Stimulated activated CD4-positive, alpha-beta T cell treated with anti-CD3 and anti-CD28 coated beads, Interleukin-4, amount 100 ng/mL, for 1 hour (primary cell): ENCODE measurements at places on chromosomes 3 and 15.

DNA sequence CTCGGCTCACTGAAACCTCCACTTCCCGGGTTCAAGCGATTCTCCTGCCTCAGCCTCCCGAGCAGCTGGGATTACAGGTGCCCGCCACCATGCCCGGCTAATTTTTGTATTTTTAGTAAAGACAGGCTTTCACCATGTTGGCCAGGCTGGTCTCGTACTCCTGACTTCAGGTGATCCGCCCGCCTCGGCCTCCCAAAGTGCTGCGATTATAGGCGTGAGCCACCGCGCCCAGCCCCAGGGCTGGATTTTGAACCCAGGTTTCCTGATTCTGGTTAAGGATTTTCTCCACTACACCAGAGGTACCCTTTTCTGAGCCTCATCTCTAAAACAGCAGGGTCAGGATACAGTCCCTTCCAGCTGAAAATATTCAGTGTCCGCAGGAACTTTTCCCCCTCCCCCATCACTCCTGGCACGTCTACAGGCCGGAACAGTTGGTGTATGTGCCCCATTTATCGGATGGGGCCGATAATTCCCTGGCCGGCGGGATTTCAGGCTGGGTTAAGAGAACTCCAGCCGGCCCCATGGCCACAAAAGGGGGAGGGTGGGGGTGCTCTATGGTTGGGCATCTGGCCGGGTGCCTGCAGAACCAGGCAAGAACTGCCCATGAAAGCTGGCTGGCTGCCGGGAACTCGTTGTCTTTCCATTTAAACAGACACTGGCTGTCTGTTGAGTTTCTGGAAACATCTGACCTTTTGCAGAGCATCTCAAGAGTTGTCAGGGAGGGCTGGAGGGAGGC is 26.8 kb upstream of the SEMA4B start:
- DNase-seq: no peak

- DNase-seq: no peak
Measured at GRCh38 chr15:34301058-34301457, 36.5 kb downstream of the SLC12A6 start.

DNA sequence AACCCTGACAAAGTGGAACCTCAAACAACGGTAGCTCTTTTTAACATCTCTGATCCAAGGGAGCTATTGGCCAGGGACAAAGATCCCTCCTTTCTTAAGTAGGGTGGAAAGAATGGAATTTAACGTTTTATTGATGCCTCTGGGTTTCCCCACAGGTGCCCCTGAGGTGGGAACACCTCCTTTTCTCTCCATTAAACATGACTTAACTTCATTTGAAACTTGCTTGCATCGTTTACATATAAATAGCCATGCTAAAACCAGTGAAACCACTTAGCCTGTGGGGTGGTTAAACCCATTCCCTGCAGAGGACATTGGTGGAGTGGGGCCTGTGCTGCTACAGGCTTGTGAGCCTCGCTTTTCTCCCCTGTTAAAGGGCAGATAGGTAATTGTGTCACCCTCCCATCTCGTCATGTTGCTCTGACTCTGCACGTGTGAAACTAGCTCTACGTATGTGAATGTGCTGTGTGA is 9.7 kb downstream of the CGNL1 start:
- DNase-seq: no peak

- DNase-seq: no peak
Measured at GRCh38 chr3:5036858-5037257, 57.6 kb downstream of the BHLHE40 start.

DNA sequence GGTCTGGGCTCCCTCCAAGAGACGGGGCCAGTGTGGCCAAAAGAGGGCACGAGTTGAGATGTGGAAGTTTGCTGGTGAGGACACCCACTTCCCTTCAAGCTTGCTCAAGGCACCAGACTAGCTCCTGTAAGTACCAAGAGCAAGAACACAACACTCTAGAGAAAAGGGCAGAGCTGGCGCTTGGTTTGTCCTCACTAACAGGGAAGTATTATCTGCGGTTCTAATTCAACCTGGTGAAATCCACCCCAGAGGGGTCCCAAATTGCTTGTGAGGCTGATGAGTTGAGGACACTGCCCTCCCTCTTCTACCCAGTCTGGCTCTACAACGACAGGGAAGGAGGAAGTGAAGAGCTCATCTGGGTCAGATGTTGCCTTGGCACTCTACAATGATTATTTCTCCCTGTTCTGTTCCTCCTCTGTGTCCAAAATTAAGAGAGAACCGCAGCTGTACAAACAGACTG is 16.9 kb upstream of the FSIP1 start:
- no peak for DNase-seq

- peak; percentile 60 for DNase-seq
Measured at GRCh38 chr15:51736751-51737521, 519 bp downstream of the LYSMD2 start.

GRCh38 chr3:146577662-146578061 is 27.5 kb downstream of the PLSCR5 start:
- peak; percentile 2 for DNase-seq

DNA sequence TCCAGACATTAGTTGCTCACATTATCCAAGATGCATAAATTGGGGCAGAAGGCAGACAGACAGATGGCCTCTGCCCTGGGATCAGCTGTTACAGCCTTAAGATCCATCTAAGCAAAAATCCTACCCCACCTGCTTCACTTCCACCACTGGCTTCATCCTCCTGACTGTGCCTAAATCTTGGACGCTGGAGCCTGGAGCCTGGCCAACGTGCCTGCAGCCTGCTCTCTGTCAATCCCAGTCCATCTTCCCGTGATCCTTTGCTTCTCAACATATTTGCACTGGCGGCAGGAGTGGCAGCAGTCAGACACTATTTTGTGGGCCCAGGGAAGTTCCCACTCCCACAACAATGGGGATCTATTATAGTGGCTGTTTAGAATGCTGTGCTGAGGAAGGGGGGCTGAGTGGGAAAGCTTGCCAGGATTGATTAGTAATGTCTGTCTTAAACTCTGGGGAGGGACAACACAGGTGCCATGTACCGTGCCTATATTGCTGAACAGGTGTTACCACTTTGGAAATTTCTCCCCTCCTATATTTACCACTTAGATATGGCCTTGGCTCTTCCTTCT is 121.2 kb downstream of the MEGF11 start:
- no peak for DNase-seq

- DNase-seq: no peak
Measured at GRCh38 chr3:117630885-117631284, 921.3 kb downstream of the TUSC7 start.

GRCh38 chr15:65285291-65286068 is 1.2 kb downstream of the PARP16 start:
- DNase-seq: no peak
